ENCODE measurements at places on chromosomes 3 and 15. TPM values are rescaled to one million over a fixed set of nuclear protein-coding genes. Genes with fewer than 3 reads are reported as not detected.

DNA sequence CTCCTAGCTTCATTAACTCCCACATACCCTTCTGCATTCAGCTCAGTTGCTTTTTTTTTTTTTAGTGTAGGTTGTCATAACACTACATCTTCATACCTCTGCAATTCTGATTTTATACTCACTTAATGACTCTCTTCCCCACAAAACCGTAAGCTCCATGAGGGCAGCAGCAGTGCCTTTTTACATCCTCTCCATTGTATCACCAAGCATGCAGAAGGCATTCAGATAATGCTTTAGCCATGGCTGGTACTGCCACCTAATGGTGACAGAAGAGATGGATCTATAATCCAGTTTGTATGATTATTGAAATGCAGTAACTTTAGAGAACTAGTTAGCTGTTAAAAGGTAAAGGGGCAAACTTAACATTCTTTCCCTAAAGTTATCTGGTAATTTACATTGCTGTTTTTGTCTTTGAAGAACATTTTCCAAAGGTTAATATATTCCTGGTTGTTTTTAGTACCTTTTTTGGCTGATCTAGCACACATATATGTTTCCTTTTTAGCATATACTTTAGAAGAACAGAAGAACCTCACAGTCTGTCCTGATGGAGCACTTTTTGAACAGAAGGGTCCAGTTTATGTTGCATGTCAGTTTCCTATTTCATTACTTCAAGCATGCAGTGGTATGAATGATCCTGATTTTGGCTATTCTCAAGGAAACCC lies 36.8 kb downstream of the ATP1B3 start:
- no peaks in the 10 kb centered on the region for H3K4me1 ChIP-seq
- H3K27me3 ChIP-seq = no peaks in the 10 kb centered on the region
- peak; percentile 39 for DNase-seq
- H3K36me3 ChIP-seq = no peaks in the 10 kb centered on the region

DNA sequence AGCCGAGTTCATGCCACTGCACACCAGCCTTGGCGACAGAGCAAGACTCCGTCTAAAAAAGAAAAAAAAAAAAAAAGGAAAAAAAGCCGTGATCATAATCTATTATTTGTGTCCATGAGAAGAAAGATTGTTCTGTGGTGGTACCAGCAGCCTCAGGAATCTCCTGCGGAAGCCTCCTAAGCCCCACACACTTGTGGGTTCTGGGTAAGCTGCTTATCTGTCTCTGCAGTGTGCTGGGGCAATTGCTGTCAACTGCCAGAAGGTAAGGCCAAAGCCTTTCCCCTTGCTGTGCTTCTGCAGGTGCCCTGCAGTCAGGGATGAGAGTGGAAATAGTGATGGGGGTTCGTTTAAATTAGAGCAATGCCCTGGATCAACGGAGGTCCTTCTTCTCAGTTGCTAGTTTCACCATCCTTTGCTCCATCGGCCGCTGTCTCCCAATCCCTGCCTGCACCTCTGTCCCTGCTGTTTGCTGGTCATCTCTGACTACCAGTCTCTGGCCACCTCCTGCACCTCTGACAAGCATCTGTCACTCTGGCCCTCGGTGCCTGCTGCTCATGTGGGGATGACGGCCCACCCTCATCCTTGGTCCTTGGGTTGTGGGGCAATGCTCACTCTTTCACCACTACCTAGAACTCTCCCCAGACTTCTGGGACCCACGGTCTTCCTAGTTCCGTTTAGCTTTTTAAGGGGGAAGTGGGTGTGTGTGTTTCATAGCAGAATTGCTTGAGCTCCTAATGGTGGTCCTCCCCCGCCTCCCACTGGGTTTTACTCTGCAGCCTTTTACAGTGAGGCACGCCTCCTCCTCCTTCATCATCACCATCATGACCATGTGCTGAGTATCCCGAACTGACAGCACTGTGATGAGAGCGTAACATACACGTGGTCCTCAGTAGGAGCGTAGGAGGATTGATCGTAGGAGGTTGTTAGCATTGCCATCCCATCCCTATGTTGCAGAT lies 25.5 kb downstream of the CHRD start:
- no peak overlapping the region for H3K27ac ChIP-seq
- H3K4me1 ChIP-seq = no peaks in the 10 kb centered on the region
- no peak for DNase-seq

The UNC45A gene
- 34.4 TPM for total RNA-seq

DNA sequence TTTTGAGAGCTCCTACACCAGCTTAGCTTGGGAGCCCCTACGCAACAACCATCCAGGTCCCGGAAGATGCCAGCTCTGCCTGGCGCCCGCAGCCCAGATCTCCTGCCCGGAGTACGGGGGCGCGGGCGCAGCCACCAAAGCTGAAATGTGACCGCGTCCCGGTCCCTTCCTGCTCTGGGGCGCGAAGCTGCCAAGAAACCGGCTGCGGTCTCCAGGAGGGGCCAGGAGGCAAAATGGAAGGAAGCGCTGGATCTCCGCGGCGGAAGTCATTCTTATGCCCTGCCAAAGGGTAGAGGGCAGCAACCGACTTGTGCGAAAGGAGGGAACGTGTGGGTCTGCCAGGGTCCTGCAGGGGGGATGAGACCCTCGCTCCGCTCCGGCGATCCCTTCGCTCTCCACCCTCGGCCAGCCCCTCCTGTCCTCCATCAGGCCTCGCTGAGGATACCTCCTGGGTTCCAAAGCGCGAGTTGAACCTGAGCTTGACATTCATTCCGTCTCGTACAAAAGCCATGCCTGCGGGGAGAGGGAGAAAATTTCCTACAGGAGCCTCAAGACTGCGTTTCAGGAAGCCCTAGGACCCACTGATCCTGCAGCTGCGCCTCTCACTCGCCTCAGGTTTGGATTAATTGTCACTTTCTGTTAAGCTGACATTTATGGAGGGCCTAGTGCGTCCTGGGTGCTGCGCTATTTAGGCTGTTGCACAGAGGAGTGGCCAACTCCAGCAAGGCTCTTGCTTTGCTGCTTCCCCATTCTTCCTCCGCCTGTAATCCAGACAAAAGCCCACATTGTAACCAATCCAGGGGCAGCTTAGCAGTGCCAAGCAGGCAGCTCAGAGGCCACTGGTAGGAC lies 98.3 kb upstream of the VGLL3 start:
- no peaks in the 10 kb centered on the region for H3K36me3 ChIP-seq
- peak overlapping the region; percentile 40 for H3K4me3 ChIP-seq
- peak overlapping the region; percentile 63 for H3K27ac ChIP-seq
- no peaks in the 10 kb centered on the region for H3K4me1 ChIP-seq
- H3K27me3 ChIP-seq = no peaks in the 10 kb centered on the region

GRCh38 chr3:69063636-69064035 lies 11.5 kb upstream of the TMF1 start:
- H3K4me1 ChIP-seq = no peaks in the 10 kb centered on the region
- no peak overlapping the region for H3K27ac ChIP-seq
- H3K27me3 ChIP-seq = no peaks in the 10 kb centered on the region
- no peak for DNase-seq

DNA sequence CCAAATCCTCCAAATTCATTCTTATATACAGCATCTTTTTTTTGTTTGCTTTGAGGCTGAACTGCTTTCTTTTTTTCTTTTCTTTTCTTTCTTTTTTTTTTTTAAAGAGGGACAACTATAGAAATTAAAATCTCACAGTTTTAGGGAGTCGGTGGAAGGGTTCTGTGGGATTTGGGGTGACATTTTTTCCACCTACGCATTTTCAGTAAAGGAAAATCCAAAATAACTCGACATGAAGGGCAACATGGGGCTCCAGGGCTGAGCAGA lies 3.0 kb upstream of the FEZF2 start:
- H3K27me3 ChIP-seq = peaks cover 100% of the 10 kb centered on the region
- H3K4me3 ChIP-seq = no peak overlapping the region
- no peaks in the 10 kb centered on the region for H3K36me3 ChIP-seq
- no peak overlapping the region for H3K27ac ChIP-seq
- H3K4me1 ChIP-seq = no peaks in the 10 kb centered on the region

The CCR8 gene
- not detected for total RNA-seq

The GATA2 gene
- total RNA-seq = 4.0 TPM

DNA sequence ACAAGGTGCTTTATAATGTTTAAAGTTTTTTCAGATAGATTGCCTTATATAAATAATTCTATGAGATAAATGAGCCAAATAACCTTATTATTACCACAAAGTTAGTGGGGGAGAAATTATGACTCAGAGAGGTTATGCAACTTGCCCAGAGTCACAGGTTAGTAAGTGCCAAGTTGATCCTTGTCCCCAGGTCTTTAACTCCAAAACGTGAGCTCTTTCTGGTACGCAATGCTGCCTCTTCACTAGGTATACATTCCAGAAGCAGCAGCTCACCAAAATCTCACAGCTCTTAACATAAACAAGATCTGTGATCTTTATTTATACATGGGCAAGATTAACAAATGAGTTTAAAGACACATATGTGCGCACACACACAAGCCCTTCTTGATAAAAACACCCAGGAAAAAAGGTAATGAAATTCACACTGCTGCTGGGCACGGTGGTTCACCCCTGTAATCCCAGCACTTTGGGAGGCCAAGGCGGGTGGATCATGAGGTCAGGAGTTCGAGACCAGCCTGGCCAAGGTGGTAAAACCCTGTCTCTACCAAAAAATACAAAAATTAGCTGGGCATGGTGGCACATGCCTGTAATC lies 59.8 kb upstream of the NR2F2 start:
- no peak overlapping the region for H3K4me3 ChIP-seq
- no peaks in the 10 kb centered on the region for H3K27me3 ChIP-seq
- H3K27ac ChIP-seq = no peak overlapping the region
- no peaks in the 10 kb centered on the region for H3K4me1 ChIP-seq
- DNase-seq = no peak

DNA sequence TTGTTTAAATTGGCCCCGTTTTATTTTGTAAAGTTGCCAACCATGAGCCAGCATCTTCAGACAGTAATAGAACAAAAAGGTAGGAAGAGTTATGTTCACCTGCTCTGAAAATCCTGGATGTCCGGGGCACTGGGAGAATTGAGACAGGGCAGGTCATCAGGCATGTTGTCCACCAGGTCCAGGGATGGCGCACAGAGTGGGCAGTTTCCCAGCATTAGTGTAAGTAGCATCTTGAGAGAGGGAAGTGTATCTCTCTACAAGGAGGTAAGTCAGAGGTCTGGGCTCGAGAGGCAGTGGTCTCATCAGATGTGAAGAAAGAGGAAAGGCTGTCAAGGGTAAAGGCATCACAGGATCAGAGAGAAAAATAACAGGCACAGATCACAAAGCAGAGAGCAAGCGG lies 339.4 kb downstream of the CLSTN2 start:
- no peaks in the 10 kb centered on the region for H3K4me1 ChIP-seq
- no peaks in the 10 kb centered on the region for H3K27me3 ChIP-seq
- no peak for DNase-seq
- no peak overlapping the region for H3K4me3 ChIP-seq

The GUCA1C gene
- total RNA-seq = not detected

DNA sequence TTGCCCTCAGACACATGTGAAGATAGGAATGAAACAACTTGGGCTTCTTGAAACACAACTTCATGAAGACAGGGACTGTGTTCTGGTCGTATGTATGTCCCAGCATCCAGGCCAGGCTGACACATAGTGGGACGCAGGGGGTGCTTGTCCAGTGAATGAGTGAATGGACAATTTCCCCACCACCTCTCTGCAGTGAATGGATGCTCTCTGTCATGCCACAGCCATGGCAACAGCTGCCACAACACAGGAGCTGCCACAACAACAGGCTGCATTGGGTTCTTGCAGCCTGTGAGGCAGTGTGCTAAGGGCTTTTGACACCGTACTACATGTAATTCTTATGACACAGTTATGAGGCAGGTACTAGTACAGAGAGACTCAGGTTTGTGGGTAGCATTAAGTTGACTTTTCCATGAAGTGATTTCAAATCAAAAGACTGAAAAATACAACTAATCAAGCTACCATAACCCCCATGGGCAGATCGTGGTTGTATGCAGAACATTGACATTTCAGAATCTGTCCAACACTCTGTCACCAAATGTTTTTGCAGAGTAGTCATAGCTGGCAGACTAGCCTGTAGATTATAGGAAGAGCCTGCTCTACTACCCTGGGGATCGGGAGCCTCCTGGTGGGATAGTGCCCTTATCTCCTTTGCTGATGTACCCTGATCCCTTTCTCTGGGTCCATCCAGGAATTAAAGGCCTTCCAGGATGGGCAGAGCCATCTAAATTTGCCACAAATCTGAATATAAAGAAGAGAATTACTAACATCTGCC lies 40.8 kb downstream of the CLSTN2 start:
- H3K4me3 ChIP-seq = no peak overlapping the region
- no peak overlapping the region for H3K27ac ChIP-seq

- no peak for DNase-seq
- no peaks in the 10 kb centered on the region for H3K27me3 ChIP-seq
- no peak overlapping the region for H3K4me3 ChIP-seq
- H3K4me1 ChIP-seq = no peaks in the 10 kb centered on the region
- no peaks in the 10 kb centered on the region for H3K36me3 ChIP-seq
- no peak overlapping the region for H3K27ac ChIP-seq
Measured at GRCh38 chr3:89787485-89787884, 680.1 kb downstream of the EPHA3 start.

DNA sequence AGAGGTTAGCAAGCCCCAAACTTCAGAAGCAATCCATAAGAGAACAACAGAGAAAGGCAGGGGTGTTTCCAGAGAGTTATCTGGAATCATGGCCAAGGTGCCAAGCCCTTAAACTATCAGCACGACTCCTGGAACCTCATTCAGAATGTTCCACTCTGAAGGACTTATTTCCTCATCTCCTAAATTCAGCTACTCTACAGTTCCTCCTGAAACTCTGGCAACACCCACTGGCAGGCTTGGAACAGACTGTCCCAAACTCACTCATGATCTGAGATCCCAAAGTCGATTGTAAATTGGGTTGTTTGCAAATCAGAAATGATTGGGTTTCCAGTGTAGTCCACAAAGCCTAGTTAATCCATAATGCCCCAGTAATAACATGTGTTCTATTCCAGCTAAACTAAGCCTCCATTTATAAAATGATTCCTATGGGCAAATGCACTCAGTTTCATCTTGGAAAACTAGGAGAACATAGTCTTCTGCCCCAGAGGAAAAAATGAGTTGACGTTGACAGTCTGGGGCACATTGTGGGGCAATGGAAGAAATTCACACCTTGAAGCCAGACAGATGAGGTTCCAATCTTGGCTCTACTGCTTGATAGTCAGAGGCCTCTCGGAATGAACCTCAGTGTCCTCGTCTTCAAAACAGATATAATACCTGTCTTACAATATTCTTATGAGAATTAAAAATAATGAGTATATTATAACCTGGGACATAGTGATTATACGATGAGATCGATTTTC lies 65.9 kb downstream of the SLCO2A1 start:
- DNase-seq = no peak
- no peak overlapping the region for H3K4me3 ChIP-seq
- no peak overlapping the region for H3K27ac ChIP-seq
- H3K4me1 ChIP-seq = no peaks in the 10 kb centered on the region

DNA sequence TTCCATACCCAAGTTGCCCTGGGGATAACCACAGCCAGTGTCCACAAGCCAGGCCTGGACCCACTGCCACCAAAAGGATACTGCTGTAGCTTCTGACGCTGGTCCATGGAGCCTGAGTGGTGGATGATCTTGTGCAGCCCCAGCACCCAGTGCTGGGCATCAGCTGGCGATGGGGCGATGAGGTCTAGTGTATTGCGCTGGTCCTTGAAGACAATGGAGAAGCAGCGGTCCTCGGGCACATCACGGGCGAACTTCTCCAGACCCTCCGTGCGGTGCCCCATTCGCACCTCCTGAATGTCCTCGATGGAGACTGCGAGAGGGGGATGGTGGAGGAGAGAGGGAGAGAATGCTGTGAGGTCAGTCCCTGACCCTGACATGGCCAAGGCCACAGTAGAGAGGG lies 13.0 kb downstream of the PLCD1 start:
- peaks cover 38% of the 10 kb centered on the region for H3K4me1 ChIP-seq
- DNase-seq = no peak
- H3K27ac ChIP-seq = peak overlapping the region; percentile 82
- peaks cover 27% of the 10 kb centered on the region for H3K36me3 ChIP-seq

- DNase-seq = peak; percentile 46
- peak overlapping the region; percentile 58 for H3K4me3 ChIP-seq
- H3K27ac ChIP-seq = peak overlapping the region; percentile 92
- H3K36me3 ChIP-seq = no peaks in the 10 kb centered on the region
Measured at GRCh38 chr3:184156522-184156955, 1.4 kb downstream of the DVL3 start.

Measured in transverse colon (tissue), 4 donors.